ENCODE measurements at places on chromosomes 2 and 18. TPM values are rescaled to one million over a fixed set of nuclear protein-coding genes. Genes with fewer than 3 reads are reported as not detected.

KIF5C gene
- under 0.01 TPM for total RNA-seq

ACMSD gene
- not detected for total RNA-seq

EPHA4 gene
- 11.0 TPM for total RNA-seq

LBX2 gene
- 1.8 TPM for total RNA-seq

HJURP gene
- total RNA-seq, result 7.9 TPM

CXCR4 gene
- not detected for total RNA-seq

CFC1 gene
- not detected for total RNA-seq

TMEM37 gene
- under 0.01 TPM for total RNA-seq

Data from placental epithelial cell (primary cell).